ENCODE measurements at places on chromosomes 6 and 20. TPM values are rescaled to one million over a fixed set of nuclear protein-coding genes. Genes with fewer than 3 reads are reported as not detected.

GRCh38 chr6:161242779-161243693 is 30.8 kb downstream of the AGPAT4 start:
- no peak for DNase-seq

DNA sequence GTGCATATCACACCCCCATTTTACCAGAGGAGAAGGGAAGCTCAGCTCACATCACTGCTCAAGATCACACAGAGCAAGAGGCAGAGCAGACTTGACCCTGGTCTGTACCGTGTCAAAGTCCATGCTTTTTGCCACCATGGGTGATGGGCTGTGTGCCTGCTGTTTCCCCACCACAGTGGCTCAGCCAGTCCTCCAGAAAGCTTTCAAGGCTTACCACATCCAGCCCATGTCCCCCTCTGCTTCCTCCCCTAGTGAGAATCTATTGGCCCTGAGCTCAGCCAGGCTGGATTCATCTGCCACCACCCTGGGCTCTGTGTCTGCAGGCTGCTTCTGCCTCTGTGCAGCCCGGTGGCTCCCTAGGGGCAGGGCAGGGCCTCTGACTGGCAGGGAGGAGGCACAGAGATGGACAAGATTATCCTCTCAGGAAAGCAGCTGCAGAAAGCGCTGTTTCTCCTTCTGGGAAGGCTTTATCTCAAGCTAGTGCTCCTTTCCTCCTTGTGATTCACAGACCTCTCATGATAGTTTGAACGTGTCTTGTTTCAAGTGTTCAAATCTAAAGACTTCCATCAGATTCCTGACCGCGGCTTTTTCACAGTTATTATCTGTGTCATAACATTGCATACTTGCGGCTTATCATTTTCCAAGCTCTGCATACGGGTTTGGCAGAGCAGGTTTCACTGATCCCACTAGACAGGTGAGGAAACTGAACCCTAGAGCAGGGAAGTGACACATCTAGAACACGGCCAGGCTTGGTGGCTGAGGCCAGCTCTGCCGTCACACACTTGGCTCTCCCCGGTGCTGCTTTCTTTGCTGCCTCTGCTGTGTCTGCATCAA is 37.4 kb downstream of the VEGFA start:
- DNase-seq: no peak

CAGE1 gene
- polyA plus RNA-seq: not detected

- DNase-seq: no peak
Observed at GRCh38 chr20:695165-695866, 19.7 kb upstream of the SCRT2 start.

DNA sequence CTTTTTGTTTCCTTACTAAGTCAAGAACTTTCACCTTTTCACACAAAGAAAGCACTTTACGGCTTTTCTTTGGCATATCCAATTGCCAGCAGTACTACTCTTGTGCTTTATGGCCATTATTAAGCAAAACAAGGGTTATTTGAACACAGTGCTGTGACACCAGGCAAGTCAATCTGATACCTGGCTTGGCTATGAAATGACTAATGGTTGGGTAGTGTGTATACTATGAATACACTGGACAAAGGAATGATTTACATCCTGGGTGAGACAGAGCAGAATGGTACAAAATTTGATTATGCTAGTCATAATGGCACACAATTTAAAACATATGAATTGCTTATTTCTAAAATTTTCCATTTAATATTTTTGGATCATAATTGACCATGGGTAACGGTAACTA is 22.1 kb upstream of the ADGRF1 start:
- no peak for DNase-seq

APOM gene
- polyA plus RNA-seq: 110 TPM

SUMO4 gene
- 0.62 TPM for polyA plus RNA-seq

SLC22A7 gene
- 1.4 TPM for polyA plus RNA-seq

DNA sequence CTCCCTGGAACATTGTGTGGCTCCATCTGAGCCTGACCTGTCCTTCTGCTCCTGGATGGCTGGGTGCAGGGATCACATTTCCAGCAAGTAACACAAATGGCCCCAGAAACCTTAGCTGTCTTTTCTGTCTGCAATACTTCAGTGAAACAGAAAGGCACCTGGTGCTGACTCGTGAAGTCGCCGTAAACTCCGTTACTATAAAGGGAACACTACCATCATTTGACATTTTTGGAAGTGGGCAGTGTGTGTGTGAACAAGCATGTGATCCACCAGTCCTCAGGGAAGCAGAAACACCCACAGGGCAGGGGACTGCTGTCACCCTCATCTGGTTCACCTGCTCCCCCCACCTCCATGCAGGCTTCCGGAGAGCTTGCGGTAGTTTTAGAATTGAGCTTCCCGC is 23.9 kb downstream of the SERPINB6 start:
- DNase-seq: no peak

LRRN4 gene
- 16.8 TPM for polyA plus RNA-seq

- no peak for DNase-seq
Observed at GRCh38 chr6:87827346-87827745, 125.3 kb upstream of the AKIRIN2 start.

DNA sequence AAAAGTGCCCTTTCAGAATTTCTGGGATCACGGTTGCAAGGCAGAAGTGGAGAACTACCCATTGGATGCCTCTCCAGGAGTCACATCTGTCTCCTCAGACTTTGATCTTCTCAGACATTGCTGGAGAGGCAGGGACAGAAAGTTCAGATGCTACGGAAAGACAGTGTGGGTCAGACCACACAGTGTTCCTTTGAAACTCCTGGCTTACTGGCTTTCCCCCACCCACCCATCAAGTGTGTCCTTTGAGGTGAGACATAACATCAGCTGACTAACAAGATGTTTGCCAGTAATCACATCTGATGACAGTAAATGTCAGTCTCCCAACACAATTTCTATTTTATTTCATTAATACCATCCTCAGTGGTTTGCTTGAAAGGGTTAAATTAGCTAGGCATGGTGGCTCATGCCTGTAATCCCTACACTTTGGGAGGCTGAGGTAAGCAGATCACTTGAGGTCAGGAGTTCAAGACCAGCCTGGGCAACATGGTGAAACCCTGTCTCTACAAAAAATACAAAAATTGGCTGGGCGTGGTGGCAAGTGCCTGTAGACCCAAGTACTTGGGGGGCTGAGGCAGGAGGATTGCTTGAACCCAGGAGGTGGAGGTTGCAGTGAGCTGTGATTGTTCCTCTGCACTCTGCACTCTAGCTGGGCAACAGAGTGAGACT is 67.2 kb upstream of the SNX9 start:
- no peak for DNase-seq

- no peak for DNase-seq
Observed at GRCh38 chr20:5863040-5863833, 87.1 kb downstream of the TRMT6 start.

DNA sequence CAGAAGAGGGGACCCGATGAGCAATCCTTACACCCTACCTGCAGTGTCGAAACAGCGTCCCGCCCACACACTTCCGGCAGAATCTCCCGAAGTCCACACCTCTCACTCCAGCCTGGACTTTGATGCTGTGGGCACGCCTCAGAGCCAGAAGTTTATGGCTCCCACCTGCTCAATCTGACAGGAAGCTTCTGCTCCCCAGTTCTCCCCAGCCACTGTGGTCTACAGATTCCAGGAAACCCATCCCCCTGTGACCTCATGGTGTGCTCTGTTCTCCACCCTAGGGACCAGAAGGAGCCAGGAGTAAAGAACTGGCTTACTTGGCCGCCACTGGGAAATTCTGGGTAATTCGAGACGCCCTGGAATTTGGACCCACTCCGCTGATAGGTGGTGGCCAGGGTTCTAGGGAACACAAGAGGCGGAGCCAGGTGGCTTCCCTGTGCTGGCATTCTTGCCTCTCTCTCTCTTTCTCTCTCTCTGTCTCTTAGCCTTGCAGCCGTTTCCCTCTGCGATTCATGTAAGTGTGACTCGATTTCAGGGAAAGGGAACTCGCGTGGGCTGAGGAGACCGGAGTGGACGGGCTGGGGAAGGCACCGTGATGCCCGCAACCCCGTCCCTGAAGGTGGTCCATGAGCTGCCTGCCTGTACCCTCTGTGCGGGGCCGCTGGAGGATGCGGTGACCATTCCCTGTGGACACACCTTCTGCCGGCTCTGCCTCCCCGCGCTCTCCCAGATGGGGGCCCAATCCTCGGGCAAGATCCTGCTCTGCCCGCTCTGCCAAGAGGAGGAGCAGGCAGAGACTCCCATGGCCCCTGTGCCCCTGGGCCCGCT is at the start of gene TRIM15:
Gene TRIM15, plus strand, starts transcription at position 457 of the 828 bp plus-strand sequence. Its CDS starts 139 bp downstream, at position 596.
- no peak for DNase-seq

GNRH2 gene
- polyA plus RNA-seq: 0.53 TPM

TCF21 gene
- polyA plus RNA-seq: 183 TPM

RING1 gene
- polyA plus RNA-seq: 68.5 TPM

DNA sequence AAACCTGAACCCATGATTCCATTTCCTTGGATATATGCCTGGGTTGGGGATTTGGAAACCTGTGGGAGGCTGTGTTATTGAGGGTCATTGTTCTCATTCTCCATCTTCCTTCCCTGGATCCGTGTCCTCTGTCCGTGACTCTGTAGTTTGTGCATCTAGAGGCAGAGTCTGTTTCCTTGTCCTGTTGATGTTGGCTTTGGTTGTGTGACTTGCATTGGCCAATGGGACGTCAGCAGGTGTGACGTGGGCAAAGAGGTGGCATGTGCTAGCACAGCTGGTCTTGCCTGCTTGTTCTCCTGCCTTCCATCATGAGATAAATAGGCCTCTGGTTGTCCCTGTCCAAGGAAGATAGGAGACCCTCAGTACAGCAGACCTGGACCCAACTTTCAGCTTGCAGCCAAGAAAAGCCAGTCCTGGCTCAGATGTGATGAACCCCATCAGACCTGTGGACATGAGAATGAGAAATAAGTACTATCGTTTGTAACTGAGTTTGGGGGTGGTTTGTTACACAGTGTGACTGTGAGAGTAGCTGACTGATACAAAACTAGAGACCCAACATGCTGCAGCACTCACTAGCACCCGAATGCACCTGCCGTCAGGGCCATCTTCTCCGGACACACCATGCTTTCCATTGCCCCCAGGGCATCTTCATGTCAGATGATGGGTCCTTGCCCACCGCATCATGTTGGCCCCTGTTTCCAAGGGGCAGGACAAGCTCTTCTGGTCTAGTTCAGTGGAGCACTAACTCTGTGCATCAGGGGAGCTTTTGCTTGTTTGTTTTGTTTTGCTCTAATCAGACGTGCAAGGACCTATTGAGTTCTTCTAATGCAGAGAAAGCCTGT is 195.3 kb upstream of the SULF2 start:
- DNase-seq: no peak

- DNase-seq: no peak
Observed at GRCh38 chr6:91149246-91149955, 562.5 kb upstream of the MAP3K7 start.

DNA sequence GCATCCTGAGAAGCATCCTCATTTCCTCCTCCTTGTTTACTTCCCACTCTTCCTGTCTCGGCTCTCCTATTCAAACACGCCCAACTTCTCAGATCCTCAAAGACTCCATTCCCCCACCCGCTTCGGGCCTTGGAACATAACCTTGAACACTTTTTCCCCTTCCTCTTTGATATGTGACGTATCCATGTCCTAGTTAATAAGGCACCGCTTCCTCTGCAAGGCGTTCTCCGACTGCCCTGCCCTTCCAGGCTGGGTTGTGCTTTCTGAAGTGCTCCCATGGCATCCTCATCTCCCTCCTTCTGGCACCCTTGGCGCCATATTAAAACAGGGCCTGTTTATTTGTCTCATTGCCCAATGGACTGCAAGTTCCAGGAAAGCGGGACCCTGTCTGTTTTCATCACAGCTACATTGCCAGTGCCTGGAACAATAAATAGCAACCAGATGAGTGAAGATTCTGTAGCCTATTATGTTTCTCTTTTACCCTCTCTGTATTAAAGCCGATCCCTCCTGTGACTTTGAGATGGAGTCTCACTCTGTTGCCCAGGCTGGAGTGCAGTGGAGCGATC is 115.3 kb upstream of the TRAF3IP2 start:
- no peak for DNase-seq

OXT gene
- 1.5 TPM for polyA plus RNA-seq

DNA sequence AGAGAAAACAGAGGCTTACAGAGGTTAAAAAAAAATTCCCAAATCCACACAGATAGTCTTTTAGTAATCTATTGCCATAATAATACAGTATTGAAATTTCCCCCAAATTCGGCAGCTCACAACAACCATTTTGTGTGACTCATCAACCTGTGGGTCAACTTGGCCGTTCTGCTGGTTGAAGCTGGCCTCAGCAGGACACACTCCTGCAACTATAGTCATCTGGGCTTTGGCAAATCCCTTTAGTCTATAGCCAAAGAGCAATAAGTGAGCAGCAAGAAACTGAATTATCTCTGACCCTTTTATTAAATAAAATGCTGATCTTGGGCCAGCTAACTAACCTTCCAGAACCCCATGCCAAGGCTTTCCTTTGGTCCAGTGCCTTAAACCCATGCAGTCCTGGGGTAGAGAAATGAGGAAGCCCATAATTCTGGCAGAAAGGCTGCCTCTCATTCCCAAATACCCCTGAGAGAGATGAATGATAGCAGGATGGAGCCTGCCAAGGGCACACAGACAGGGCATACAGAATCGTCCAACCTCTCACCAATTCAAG is 17.2 kb upstream of the SNAP25 start:
- DNase-seq: no peak

- DNase-seq: no peak
Observed at GRCh38 chr6:99882128-99882702, 111.8 kb downstream of the MCHR2 start.

DNA sequence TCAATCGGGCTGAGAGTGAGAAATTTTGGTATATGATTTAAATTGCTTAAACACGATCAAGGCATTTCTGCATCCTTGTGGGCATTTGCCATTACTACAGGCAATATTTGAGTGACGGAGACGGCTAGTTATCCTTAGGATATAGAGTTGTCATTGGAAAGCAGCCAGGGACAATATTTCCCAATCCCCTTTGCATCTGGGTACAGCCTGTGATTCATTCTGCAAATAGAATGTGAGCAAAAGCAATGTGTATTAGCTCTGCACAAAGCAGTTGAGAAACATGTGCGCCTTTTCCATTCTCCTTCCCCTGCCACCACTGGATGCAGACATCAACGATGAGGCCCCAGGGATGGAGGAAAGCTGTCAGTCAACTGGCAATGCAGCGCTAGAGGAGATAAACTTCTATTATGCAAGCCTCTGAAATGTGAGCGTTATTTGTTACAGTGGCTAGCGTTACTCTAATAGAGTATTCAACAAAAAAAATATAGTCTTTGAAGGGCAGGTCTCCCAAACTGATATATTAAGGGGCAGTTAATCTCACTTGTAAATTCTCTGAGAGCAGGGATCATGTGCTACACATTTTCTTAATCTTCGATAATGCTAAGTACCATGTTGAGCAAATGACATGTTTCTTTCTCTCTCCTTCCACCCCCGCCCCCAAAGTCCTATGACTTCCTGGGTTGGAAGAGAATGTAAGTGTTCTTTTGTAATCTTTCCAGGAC is 37.1 kb upstream of the NCOA3 start:
- DNase-seq: peak; percentile 10

Data from renal cortex interstitium (tissue), 15 donors.